ENCODE measurements at places on chromosomes 5 and 9.

- peak; percentile 29 for DNase-seq
These were observed 141.0 kb downstream of the PBX3 start for GRCh38 chr9:125888211-125888610.

GRCh38 chr9:94821098-94821887, 94.8 kb downstream of the AOPEP start:
- DNase-seq, result no peak

GRCh38 chr9:97557606-97558095, 56.2 kb downstream of the TMOD1 start:
- DNase-seq, result no peak

GRCh38 chr9:32350682-32351081, 33.8 kb upstream of the ACO1 start:
- peak; percentile 19 for DNase-seq

GRCh38 chr5:153629027-153629895, 138.8 kb downstream of the GRIA1 start:
- no peak for DNase-seq

DNA sequence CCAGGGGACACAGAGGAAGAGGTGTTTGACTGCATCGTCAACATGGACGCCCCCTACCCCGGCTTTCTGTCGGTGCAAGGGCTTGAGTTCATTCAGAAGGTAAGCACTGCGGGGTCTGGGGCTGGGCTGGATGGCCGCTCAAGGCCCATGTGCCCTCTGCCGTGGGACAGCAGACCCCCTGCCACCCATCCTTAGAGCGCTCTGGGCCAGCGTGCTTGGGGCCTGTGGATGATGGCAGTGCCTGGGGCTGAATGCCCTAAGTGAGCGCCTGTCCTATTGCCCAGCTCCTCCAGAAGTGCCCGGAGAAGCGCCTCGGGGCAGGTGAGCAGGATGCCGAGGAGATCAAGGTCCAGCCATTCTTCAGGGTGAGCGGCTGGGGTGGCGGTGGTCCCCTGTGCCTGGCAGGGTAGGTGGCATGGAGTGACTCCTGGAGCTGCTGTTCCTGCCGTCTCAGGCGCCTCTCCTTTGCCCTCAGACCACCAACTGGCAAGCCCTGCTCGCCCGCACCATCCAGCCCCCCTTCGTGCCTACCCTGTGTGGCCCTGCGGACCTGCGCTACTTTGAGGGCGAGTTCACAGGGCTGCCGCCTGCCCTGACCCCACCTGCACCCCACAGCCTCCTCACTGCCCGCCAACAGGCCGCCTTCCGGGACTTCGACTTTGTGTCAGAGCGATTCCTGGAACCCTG, 3.9 kb downstream of the ZDHHC12 start:
- no peak for DNase-seq

GRCh38 chr5:131745703-131746102, 51.1 kb downstream of the FNIP1 start:
- DNase-seq, result no peak

GRCh38 chr9:132647355-132647754, 22.4 kb downstream of the DDX31 start:
- no peak for DNase-seq

DNA sequence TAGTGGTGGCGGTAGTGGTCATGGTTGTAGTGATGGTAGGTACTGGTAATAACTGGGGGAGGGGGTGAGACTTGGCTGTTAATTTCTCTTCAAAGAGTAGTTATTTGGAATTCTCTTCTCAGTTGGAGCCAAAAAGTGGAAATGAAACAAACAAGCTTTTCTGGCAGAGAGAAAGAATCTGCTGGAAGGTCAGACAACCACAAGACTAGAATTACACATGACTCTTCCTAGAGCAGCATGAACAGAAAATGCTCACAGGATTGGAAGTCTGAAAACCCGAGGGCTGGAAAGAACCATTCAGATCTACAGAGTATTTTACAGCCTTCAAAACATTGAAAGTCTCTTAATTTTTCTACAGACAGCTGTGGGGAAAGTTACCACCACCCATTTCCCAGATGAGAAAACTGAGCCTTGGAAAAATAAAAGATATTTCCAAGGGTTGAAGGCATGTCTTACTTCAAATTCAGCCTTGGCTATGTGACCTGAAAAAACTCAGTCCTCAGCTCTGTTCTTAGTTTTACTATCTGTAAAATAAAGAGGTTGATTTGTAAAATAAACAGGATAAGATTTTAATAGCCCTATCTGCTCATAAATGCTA, 42.9 kb upstream of the TRIM32 start:
- no peak for DNase-seq

- no peak for DNase-seq
These were observed 977 bp downstream of the MGAT4B start for GRCh38 chr5:179805529-179806249.

DNA sequence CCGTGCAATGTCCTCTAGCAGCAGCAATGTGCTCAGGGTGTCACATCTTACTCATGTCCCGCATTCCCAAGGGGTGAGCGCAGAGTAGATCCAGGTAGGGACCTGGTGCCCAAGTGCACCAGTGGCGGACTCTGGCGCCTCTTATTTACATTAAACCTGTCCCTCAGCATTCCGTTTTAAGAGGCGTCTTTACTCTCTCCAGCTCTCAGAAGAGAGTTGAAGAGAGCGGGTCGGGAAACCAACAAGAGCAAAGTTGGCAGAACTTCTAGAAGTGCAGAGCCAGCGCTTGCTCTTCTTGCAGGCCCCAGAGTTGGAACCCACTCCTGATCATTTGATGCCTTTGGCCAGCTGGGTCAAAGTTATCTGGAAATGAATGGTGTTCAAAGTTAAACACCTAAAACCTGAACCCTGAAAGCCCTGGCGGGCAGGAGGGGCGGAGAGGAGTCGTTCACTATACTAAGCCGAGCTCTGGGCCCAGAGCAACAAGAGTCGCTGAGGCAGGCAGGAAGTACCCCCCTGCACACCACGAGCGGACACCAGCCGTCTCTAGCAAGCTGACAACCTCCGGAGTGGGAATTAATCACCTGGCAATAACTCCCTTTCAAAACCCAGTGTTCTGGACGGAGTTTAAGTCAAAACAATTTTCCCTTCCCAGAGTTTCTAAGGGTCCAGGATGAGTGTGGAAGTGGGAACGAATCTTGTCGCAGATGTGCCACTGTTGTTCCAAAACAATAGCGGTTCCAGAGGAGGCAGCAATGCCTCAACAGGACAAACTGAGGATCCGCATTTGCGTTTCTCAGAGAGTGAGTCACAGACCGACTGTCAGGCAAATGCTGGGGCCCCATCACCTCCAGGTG, 122.8 kb downstream of the TMEM161B start:
- DNase-seq, result no peak

DNA sequence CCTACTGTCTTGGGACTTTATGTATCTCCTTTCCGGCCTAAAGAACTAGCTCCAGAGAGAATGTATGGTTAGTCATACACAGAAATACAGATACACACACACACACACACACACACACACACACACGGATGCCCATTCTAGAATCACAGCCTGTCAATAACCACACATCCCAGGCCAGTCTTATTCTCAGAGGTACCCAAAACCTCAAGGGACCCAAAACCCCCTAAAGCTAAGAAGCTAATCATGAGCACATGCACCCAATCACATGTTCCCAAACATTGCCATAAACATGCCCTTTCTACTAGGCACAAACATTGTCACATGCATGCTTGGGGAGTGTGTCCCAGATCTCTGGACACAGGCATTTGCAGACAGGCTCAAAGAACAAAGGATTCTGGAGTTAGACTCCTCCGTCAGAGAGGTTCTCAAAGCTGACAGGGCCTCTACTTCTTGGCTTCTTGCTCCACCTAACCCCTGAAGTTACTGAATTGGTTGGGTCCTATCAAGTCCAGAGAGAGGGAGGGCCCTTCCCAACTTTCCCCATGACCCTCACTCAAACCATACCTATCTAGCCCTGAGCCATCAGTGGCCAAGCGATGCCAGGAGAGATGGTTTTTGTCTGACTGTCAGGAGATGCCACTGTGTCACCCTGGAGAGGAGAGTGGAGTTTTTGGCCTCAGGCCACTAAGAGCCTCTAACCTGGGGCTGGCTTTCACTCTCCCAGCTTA, 78.7 kb downstream of the NRG2 start:
- DNase-seq, result no peak

DNA sequence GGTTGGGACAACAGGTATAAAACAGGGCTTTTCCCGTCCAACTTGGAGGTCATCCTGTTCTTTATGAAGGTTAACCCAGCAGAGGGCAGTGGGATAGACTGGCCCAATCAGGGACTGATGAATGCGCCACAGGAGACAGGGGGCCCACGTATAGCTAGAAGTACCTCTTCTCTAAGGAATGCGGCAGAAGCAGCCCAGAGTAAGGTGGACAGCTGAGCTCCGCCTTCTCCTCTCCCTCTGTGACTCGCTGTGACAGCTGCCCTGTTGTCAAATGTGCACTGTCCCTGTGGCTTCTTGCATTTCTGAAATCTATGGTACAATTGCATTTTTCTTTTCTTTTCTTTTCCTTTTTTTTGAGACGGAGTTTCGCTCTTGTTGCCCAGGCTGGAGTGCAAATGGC, 306.6 kb downstream of the FBXL7 start:
- no peak for DNase-seq

DNA sequence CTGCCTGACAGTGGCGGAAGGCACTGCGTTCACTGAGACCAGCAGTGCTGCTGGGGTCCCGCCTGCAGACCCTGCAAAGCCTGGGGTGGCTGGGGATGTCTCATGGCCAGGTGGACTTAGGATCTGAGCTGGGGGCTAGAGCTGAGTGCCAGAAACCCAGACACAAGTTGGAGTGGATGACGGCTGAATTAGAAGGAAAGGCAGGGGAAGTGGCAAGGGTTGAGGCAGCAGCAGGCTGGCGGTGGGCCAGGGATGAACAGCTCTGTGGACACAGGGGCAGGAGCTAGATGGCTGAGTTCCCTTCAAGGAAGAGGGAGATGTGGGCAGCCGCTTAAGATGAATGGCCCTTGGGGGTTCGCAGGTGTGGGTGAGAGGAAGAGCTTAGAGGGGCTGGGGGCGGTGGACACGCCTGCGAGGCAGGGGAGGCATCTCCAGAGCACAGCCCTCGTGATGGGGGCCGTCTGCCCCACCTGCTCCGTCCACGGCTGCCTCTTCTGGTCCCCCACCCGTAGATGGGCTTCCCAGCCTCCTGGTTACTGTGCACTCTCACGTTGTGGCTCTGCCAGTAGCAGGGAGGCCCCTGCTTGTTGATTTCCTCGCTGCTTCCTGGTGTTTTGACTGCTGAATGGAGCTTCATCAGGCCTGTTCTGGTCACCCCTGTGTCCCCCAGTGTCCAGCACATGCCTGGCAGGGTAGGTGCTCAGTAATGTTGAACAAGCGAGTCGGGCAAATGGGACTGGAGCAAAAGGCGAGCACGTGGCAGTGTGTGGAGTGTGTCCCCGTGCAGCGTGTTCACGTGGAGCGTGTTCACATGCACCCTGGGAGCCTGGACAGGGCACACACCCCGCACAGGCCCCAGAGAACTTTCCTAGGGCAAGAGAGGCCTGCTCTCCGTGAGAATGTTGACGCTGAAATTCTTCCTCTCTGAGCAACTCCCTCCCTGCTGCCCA, 168.2 kb downstream of the CACNA1B start:
- no peak for DNase-seq

GRCh38 chr5:127967323-127967982, 116.1 kb upstream of the SLC12A2 start:
- no peak for DNase-seq

DNA sequence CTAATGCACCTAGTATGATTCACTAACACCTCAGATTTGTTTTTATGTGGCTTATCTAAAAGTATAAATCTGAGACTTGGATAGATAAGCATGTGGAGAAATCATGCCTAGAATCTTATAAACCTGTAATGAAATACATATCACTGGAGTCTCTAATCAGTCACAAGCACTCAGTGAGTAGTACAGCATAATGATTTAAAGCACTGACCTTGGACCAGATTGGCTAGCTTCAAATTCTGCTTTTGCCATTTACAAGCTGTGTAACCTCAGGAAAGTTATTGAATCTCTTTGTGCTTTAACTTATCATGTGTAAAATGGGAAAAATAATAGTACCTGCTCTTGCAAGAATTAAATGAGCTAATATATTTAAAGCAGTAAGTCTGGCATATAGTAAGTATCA, 61.2 kb upstream of the ALDH1A1 start:
- DNase-seq, result no peak

DNA sequence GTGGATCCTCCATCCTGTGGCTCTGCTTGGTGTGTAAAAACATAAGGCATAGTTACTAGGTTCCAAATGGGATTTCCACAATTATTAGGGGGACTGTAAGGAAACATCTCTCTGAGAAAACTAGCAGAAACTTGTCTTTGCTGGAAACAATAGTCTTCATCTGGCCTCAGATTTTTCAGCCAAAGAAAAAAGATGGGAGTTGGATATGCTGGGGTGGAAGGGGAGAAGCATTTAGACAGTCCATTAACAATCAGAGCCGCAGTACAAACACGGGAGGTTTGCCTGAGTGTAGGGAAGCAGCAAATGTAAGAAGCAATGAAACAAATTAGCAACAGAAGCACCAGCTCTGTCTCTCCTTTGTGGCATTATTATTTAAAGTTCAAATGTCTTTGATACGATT, 402.7 kb upstream of the ZNF608 start:
- no peak for DNase-seq

DNA sequence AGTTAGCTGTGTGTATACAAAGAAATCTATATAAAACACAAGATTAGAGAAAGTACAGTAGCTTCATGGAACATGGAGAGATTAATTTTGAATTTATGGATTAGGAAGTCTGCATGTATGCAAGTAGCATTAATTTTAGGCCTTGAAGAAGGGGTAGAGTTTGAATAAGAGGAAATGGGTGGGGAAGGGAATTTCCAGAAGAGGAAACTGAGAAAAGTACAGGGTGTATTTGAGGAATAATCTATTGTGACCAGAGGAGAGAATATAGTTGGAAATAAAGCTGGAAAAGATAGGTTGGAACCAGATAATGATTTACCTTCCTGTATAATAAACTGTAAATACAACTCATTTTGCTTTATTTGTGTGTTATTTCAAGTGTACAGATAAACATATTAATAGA, 53.6 kb downstream of the CWC27 start:
- no peak for DNase-seq

- no peak for DNase-seq
These were observed 60.1 kb downstream of the PTPDC1 start for GRCh38 chr9:94144394-94144793.

GRCh38 chr9:84101964-84102632, 121.5 kb downstream of the RMI1 start:
- DNase-seq, result no peak

- DNase-seq, result no peak
These were observed 12.4 kb downstream of the POLK start for GRCh38 chr5:75524071-75524470.

- DNase-seq, result no peak
These were observed 3.2 kb downstream of the ST6GALNAC4 start for GRCh38 chr9:127913682-127914081.

GRCh38 chr5:151958111-151958510, 33.5 kb upstream of the GLRA1 start:
- DNase-seq, result no peak
